ENCODE measurements at places on chromosomes 5 and 9. TPM values are rescaled to one million over a fixed set of nuclear protein-coding genes. Genes with fewer than 3 reads are reported as not detected.

Gene PAIP1
- total RNA-seq: 162 TPM

Gene SPATA31D3
- total RNA-seq: not detected

Gene REEP2
- total RNA-seq: 8.5 TPM

- no peak for DNase-seq
- H3K4me1 ChIP-seq: no peaks in the 10 kb centered on the region
- no peaks in the 10 kb centered on the region for H3K27me3 ChIP-seq
- H3K27ac ChIP-seq: no peak overlapping the region
Observed at GRCh38 chr5:62486672-62487071, 74.1 kb downstream of the IPO11 start.

GRCh38 chr5:163407034-163407655 is 30.2 kb upstream of the CCNG1 start:
- DNase-seq: no peak
- H3K4me3 ChIP-seq: no peak overlapping the region
- no peak overlapping the region for H3K27ac ChIP-seq
- H3K27me3 ChIP-seq: no peaks in the 10 kb centered on the region

DNA sequence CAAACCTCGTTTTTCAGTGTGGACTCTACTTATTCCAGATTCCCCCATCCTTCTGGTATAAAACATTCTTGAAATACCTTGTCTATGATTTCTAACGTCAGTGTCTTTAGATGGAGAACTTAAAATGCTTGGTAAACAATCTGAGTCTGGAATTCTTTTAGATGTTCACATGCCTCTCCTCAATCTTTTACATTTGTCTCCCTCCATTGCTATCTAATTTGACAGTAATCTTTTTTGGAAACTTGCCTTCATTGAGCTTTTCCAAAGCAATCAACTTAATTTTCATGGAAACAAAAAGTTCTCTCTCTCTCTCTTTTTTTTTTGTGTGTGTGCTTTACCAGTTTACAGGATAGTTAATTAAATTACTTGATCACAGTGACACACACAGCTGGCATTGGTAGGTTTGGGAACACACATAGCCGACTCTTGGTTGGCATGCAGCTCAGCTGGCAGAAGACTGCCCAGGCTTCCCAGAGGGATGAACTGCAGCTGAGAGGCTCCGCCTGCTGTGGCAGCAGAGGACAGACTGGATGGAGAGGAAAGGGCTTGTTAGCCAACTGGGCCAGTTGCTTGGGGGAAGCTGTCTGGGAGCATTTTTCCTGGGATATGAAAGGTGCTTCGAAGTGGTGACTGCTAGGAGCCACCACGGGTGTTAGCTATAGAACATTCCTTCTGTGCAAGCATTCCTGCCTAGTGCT is 271.3 kb downstream of the ZSWIM6 start:
- DNase-seq: no peak
- peaks cover 11% of the 10 kb centered on the region for H3K4me1 ChIP-seq
- H3K27ac ChIP-seq: no peak overlapping the region

GRCh38 chr5:34895641-34896419 is 19.5 kb downstream of the RAD1 start:
- H3K4me1 ChIP-seq: no peaks in the 10 kb centered on the region
- no peaks in the 10 kb centered on the region for H3K36me3 ChIP-seq
- no peak for DNase-seq

DNA sequence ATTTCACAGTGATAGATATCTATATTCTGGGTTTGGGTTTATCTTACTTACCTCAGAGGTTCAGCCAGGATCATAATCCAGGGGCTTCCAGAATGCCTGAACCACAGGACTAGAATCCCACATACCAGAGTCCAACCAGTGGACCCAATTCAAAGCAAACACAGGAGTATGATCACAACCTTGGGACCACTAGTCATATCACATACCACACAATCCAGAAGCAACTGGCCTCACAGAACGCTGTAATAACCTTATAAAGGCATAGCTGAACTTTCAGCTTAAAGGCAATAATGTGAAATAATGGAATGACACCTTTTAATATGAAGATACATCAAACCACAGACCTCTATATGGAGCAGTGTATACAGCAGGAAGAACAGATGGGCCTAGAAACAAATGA is 25.3 kb downstream of the RAPGEF6 start:
- peaks cover 16% of the 10 kb centered on the region for H3K4me1 ChIP-seq
- no peak overlapping the region for H3K4me3 ChIP-seq
- H3K27ac ChIP-seq: no peak overlapping the region
- H3K36me3 ChIP-seq: no peaks in the 10 kb centered on the region
- no peak for DNase-seq

- peaks cover 98% of the 10 kb centered on the region for H3K36me3 ChIP-seq
- H3K4me3 ChIP-seq: no peak overlapping the region
- H3K4me1 ChIP-seq: no peaks in the 10 kb centered on the region
- no peak overlapping the region for H3K27ac ChIP-seq
- no peaks in the 10 kb centered on the region for H3K27me3 ChIP-seq
Observed at GRCh38 chr5:178606269-178606668, 16.1 kb upstream of the COL23A1 start.

GRCh38 chr5:91272858-91273257 is 110.3 kb downstream of the ARRDC3 start:
- no peaks in the 10 kb centered on the region for H3K36me3 ChIP-seq
- H3K4me1 ChIP-seq: 0 out of 2 replicates have a peak, but pooled peaks cover 3% of the 10 kb centered on the region
- no peak for DNase-seq
- H3K27me3 ChIP-seq: no peaks in the 10 kb centered on the region
- no peak overlapping the region for H3K4me3 ChIP-seq
